OCI-M1 (cell line): ENCODE measurements at places on chromosomes 5 and 9.

GRCh38 chr9:3804103-3804502, 278.3 kb upstream of the RFX3 start:
- DNase-seq: no peak

DNA sequence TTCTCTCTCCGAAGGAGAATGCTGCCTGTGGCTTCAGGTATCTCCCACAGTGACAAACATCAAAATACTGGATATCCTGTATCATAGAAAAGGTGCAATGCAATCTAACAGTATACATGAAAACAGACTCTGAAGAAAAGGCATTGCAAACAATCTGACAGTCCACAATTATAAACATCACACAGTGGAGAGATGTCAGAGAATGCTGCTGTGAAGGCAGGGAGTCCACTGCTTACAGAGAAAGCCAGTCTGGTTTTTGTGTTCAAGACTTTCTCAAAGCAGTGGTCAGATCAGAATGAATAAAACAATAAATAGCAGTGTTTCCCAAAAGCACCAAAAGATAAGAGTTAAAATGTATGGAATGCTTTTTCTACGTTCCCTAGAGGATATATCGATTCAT, 28.7 kb downstream of the TTC23L start:
- no peak for DNase-seq

- no peak for DNase-seq
Observed at GRCh38 chr5:132267931-132268768, 10.7 kb downstream of the PDLIM4 start.

GRCh38 chr5:124912638-124913328, 166.3 kb upstream of the ZNF608 start:
- no peak for DNase-seq

GRCh38 chr5:96563816-96564215, 98.4 kb upstream of the CAST start:
- no peak for DNase-seq

DNA sequence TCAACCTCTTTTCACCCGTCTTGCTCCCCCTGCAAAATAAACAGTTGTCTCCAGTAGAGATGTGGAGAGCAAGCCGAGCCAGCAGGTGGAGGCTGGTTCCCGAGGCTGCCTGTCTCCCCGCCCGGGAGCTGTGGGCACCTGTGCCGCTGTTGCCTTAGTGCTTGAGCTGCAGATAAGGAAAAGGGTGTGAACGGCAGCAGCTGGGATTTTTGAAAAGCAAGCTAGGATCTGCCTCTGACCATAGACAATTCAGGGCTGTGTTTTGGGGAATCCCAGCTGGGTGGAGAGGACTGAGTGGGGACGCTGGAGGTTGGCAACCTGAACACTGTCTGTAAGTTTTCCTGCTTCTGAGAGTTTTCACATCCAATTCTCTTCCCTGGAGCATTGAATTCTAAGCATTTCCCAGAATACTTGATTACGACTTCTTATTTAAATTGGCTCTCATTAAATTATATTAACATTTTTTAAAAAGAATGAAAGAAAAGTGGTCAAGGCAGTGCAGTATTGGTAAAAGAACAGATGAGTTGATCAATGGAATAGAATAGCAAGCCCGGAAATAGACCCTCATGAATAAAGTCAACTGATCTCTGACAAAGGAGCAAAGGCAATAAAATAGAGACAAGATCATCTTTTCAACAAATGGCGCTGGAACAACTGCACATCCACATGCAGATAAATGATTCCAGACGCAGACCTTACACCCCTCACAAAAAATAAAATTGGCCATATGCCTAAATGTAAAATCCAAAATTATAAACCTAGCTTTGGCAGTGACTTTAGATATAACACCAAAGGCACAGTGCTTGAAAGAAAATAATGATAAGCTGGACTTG, 9.7 kb downstream of the WNK2 start:
- DNase-seq: no peak

- no peak for DNase-seq
Observed at GRCh38 chr5:113293068-113293974, 141.5 kb downstream of the TSSK1B start.

- DNase-seq: no peak
Observed at GRCh38 chr9:13292782-13293181, 13.3 kb upstream of the MPDZ start.
